Uterus (tissue), 4 donors: ENCODE measurements at places on chromosomes 2 and 18. TPM values are rescaled to one million over a fixed set of nuclear protein-coding genes. Genes with fewer than 3 reads are reported as not detected.

- peaks cover 5% of the 10 kb centered on the region for H3K4me1 ChIP-seq
- H3K27ac ChIP-seq = peak overlapping the region; percentile 69
- no peak overlapping the region for H3K4me3 ChIP-seq
- no peaks in the 10 kb centered on the region for H3K27me3 ChIP-seq
These were observed 18.2 kb downstream of the GNLY start for GRCh38 chr2:85712336-85712735.

DNA sequence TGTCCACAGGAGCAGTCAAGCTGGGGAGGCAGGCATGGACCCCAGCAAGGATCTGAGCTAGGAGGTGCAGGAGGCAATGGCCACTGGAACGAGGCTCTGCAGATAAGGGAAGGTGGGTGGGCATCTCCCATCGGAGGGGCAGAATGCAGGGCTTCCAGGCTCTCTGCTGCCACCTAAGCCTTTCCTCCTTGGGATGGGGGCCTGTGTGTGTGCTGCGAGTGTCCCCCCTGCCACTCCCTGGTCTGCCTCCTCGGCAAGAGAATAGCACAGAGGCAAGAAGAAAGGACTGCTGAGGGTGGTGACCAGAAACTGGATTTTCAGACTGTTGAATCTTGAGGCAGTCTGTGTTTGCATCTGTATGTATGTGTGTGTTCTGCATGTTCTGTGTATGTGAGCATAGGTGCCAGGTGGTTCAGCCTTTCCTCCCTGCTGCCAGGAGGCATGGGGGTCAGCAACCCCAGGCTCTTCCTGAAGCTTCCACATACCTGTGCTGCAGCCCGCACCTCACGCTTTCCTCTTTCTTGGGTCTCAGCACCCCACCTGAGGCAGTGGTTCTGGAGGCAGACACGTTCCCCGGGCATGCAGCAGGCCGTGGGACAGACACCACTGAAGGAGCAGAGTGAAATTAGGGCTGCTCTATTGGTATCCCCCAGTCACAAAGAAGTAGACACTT lies 86.7 kb downstream of the EPAS1 start:
- H3K27ac ChIP-seq = no peak overlapping the region
- H3K4me3 ChIP-seq = no peak overlapping the region
- no peaks in the 10 kb centered on the region for H3K27me3 ChIP-seq
- H3K4me1 ChIP-seq = no peaks in the 10 kb centered on the region
- no peaks in the 10 kb centered on the region for H3K36me3 ChIP-seq
- no peak for DNase-seq

DNA sequence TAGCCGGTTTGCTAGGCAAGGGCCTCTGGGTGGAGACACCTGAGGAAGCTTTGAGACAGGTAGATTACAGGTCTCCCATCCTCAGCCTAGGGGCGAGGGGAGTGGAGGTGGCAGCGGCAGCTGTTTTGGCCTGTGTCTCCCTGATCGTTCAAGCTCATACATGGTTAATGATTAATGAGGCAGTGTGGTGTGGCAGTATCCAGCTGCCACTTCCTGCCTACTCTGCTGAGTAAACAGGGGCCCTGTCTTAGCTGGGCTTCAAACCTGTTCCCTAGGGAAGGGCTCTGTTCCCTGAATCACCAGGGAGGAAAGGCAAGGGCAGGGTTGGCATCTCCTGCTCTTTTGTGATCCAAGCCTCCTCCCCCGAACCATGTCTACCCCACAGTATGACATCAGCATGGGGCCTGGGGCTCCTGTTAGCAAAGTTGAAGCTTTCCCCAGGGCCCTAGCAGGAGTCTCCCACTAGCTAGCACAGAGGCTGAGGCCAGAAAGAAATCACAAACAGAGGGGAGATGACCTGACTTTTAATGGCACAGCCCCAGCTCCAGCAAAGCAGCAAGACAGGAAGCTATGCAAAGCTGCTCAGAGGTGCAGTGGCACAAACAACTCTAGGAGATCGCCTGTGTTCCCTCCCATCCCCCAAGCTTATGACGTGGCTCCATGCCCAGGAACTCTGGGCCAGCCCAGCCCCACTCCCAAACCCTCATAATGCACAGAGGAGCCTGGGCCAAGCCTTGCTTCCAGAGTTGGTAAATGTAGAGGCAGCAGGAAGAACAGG lies 3.7 kb upstream of the TUBA4B start:
- no peaks in the 10 kb centered on the region for H3K27me3 ChIP-seq
- DNase-seq = peak; percentile 67
- no peaks in the 10 kb centered on the region for H3K4me1 ChIP-seq
- H3K36me3 ChIP-seq = no peaks in the 10 kb centered on the region
- peak overlapping the region; percentile 54 for H3K27ac ChIP-seq
- H3K4me3 ChIP-seq = no peak overlapping the region

DNA sequence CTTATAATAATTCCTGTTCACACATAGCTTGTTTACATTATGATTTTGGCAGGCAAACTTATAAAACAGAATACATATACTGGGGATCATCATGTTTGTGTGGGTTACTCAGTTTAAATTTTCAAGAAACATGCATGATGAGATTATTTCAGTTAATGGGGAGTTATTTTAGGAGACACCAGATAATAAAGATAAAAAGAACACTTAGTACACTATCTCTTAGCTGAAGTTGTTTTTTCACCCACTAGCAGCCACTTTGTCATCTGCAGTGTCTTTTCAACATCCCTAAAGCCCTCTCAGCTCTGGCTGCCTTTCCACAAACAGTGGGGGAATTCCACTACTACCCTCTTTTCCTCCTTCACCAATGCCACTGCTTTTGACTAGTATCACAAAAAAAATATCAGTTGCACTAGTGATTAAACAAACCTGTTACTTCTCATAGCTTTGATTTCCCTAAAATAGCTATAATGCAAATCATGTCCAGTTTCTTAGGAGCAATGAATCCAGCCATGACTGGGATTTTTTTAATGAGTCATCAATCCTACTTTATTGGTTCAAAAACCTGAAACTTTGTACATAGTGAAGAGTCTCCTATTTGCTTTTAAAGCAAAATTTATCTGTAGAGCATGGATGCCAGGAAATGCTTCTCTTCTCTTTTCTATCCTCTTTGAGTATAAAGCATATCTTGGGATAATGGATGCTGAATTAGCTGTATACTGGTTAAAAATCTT lies 156.7 kb upstream of the TFPI start:
- H3K4me3 ChIP-seq = no peak overlapping the region
- no peaks in the 10 kb centered on the region for H3K27me3 ChIP-seq
- no peak overlapping the region for H3K27ac ChIP-seq
- no peaks in the 10 kb centered on the region for H3K36me3 ChIP-seq

GRCh38 chr2:35428548-35428947 lies 927.0 kb upstream of the CRIM1 start:
- H3K36me3 ChIP-seq = no peaks in the 10 kb centered on the region
- DNase-seq = no peak
- H3K4me3 ChIP-seq = no peak overlapping the region
- no peaks in the 10 kb centered on the region for H3K27me3 ChIP-seq

- no peaks in the 10 kb centered on the region for H3K36me3 ChIP-seq
- H3K27ac ChIP-seq = no peak overlapping the region
- H3K4me1 ChIP-seq = no peaks in the 10 kb centered on the region
- no peaks in the 10 kb centered on the region for H3K27me3 ChIP-seq
- no peak overlapping the region for H3K4me3 ChIP-seq
- no peak for DNase-seq
These were observed 1011.8 kb upstream of the DDX18 start for GRCh38 chr2:116802671-116803070.

- no peak overlapping the region for H3K4me3 ChIP-seq
- DNase-seq = no peak
- no peaks in the 10 kb centered on the region for H3K4me1 ChIP-seq
- no peaks in the 10 kb centered on the region for H3K36me3 ChIP-seq
- H3K27me3 ChIP-seq = no peaks in the 10 kb centered on the region
These were observed 148.7 kb downstream of the NDUFA10 start for GRCh38 chr2:239876271-239876947.

GRCh38 chr2:167331636-167332232 lies 443.5 kb downstream of the XIRP2 start:
- H3K27me3 ChIP-seq = no peaks in the 10 kb centered on the region
- no peak overlapping the region for H3K4me3 ChIP-seq
- H3K36me3 ChIP-seq = no peaks in the 10 kb centered on the region
- no peaks in the 10 kb centered on the region for H3K4me1 ChIP-seq
- H3K27ac ChIP-seq = no peak overlapping the region

GRCh38 chr2:69744456-69744855 lies 2.5 kb downstream of the ANXA4 start:
- no peak overlapping the region for H3K27ac ChIP-seq
- H3K4me3 ChIP-seq = no peak overlapping the region
- no peaks in the 10 kb centered on the region for H3K4me1 ChIP-seq

STPG4 gene
- total RNA-seq = not detected

- no peaks in the 10 kb centered on the region for H3K36me3 ChIP-seq
- no peaks in the 10 kb centered on the region for H3K27me3 ChIP-seq
- H3K4me3 ChIP-seq = no peak overlapping the region
- H3K27ac ChIP-seq = peak overlapping the region; percentile 5
- peaks cover 5% of the 10 kb centered on the region for H3K4me1 ChIP-seq
- DNase-seq = no peak
These were observed 121.8 kb downstream of the CERS6 start for GRCh38 chr2:168577885-168578284.

DNA sequence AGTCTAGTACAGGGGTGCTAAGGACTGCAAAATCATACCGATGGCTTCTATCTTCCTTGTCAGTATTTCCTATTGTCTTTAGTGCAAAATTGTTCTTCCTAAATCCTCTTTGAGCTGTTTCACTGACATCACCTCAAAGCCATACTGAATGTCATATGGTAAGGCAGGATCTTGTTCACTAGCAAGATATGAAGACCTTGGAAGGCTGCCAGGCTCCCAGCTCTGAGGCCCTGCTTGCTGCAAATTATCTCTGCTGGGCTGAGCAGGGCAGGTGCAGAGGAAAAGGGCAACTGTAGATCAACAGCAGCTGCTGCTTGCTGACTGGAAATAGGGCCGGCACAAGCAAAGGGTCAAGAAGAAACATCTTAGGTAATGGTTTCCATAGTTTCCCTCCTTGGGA lies 58.2 kb downstream of the PMAIP1 start:
- H3K4me3 ChIP-seq = no peak overlapping the region
- DNase-seq = no peak
- H3K27me3 ChIP-seq = no peaks in the 10 kb centered on the region
- H3K36me3 ChIP-seq = no peaks in the 10 kb centered on the region
- no peaks in the 10 kb centered on the region for H3K4me1 ChIP-seq

- H3K27me3 ChIP-seq = no peaks in the 10 kb centered on the region
- H3K4me3 ChIP-seq = no peak overlapping the region
- DNase-seq = no peak
These were observed 203.5 kb upstream of the TMEFF2 start for GRCh38 chr2:192398236-192398635.

DNA sequence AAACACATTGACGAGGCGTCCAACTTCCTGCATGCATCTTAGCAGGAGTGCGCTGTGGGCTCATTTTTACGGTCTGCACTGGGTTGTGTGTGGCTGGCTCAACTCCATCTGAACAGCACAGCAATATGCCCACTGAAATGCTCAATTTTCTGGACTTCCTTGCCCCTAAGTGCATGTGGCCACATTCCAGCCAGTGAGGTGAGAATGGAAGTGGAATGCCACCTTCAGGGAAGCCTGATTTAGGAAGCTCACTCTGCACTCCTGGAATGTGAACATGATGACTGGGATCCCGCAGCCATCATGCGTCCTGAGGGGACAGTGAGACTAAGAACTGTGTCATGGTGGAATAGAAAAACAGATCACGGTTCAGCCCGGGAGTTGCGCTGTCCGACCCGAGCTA lies 76.2 kb downstream of the PSMG2 start:
- DNase-seq = no peak
- no peaks in the 10 kb centered on the region for H3K36me3 ChIP-seq
- H3K27ac ChIP-seq = no peak overlapping the region
- H3K27me3 ChIP-seq = no peaks in the 10 kb centered on the region

RAB27B gene
- 51.2 TPM for total RNA-seq

UGT1A5 gene
- total RNA-seq = not detected

IL36G gene
- total RNA-seq = not detected

MAL gene
- total RNA-seq = not detected

IKZF2 gene
- total RNA-seq = 2.6 TPM

EVA1A gene
- total RNA-seq = 1.2 TPM

DNA sequence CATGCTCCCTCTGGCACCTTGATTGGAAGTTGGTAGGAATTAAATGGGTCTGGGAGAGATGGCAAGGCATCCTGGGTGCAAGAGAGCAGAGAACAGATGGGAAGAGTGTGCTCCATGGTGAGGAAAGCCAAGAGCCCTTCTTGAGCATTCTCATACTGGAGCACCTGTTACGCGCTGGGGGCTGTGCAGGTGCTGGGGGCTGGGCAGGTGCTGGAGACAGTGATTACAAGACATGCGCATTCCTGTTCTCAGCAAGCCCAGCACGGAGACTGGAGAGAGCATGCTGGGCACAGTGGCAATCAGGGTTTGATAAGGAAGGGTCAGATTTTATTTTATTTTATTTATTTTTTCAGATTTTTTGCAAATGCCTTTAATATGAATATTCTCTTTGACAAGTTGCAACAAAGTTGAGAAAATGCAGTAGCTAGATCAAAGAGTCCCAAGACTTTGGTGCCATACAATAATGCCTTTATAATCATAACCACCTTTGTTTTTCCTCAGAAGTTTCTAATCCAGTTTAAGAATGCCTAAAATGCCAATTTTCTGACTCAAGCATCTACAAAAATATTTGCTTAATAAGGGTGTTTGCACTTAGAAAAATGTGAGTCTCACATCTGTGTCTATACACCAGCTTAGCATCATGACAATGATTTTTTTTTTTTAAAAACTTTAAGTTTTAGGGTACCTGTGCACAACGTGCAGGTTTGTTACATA lies 193.3 kb downstream of the RNF152 start:
- no peaks in the 10 kb centered on the region for H3K36me3 ChIP-seq
- no peak overlapping the region for H3K27ac ChIP-seq
- no peak overlapping the region for H3K4me3 ChIP-seq
- no peaks in the 10 kb centered on the region for H3K4me1 ChIP-seq
- no peak for DNase-seq
- no peaks in the 10 kb centered on the region for H3K27me3 ChIP-seq

GRCh38 chr2:18094277-18094676 lies 215.8 kb downstream of the KCNS3 start:
- H3K36me3 ChIP-seq = no peaks in the 10 kb centered on the region
- H3K27ac ChIP-seq = no peak overlapping the region
- no peak overlapping the region for H3K4me3 ChIP-seq
- no peaks in the 10 kb centered on the region for H3K27me3 ChIP-seq

- H3K36me3 ChIP-seq = no peaks in the 10 kb centered on the region
- H3K27ac ChIP-seq = no peak overlapping the region
- H3K4me1 ChIP-seq = no peaks in the 10 kb centered on the region
- no peak for DNase-seq
- H3K27me3 ChIP-seq = no peaks in the 10 kb centered on the region
These were observed 146.3 kb upstream of the L3MBTL4 start for GRCh38 chr18:6561016-6561415.

DNA sequence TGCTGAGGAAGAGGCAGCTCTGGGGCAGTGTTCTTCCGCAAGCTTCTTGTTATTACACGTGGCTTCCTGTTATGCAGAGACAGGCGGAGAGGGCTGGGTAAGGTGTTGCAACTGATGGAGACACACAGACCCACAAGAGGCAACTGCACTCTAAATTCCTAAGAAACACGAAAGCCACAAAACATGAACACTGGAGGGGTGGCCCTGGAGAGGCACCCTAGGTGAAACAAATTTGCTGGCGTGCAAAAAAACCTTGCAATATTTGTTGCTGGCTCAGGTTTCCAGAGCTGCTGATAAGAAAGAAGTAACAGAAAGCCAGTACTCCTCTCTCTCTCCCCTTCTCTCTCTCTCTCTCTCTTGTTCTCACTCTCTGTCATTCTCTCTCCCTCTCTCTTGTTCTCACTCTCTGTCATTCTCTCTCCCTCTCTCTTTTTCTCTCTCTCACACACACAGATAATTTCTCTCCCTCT lies 31.8 kb downstream of the ARHGAP25 start:
- H3K27me3 ChIP-seq = no peaks in the 10 kb centered on the region
- H3K4me3 ChIP-seq = no peak overlapping the region
- H3K27ac ChIP-seq = peak overlapping the region; percentile 37
